ENCODE measurements at places on chromosomes 2 and 18.

DNA sequence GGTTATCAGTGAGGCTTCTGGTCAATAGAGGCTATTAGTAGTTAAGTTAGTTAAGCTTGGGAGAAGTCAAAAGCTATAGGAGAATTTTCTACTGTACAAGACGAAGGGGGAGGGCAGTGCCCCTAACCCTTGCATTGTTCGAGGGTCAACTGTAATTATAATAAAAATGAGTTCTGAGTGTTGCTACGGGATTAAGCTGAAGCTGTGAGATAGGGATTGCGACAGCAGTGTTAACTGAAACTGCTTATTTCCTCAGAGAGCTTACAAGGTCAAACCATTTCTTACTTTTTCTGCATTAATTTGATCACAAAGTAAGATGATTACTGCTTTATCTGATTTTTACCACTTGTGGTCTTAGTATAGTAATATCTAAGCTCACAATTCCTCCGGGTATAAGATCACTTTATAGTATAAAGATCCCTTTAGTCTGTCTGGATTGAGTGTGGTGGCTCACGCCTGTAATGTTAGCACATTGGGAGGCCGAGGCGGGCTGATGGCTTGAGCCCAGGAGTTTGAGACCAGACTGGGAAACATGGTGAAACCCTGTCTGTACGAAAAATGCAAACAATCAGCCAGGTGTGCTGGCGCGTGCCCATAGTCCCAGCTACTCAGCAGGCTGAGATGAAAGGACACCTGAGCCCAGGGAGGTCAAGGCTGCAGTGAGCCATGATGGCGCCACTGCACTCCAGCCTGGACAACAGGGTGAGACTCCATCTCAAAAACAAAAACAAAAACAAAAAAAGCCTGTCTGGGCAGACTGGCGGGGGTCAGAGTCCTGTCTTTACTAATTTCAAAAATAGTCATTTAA is 119.5 kb upstream of the TLK1 start:
- no peak for DNase-seq

DNA sequence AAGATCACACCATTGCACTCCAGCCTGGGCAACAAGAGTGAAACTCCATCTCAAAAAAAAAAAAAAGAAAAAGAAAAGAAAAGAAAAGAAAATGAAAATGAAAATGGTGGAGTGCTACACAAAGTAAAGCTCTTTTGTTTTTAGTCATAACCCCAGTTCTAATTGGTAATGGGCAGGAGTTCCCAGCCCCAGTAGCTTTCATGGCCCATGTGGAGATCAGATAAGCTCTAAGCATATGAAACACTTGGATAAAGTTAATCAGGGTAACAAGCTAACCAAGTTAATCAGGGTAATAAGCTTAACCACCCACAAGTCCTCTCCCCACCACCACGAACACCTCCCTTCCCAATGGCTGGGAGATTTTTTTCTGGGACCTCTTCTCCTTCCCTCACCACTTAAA is 240.8 kb downstream of the BCL11A start:
- DNase-seq: no peak

DNA sequence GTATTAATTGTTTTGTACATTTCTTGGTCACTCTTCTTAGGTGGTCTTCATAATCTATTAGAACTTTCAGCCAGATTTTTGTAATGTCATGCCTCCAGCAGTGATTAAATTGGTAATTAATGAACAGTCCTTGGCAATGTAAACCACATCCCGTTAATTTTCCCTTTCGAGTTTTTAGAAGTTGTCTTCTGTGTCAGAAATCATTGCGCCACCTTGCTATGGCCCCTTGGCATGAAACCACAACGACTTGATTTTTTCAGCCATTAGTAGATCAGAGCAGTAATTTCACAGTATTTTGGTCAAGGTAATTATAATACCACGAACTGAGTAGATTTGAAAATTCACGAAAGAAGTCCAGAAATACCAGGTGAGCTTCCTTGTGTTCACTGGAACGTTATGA is 86.0 kb upstream of the OTX1 start:
- no peak for DNase-seq

GRCh38 chr2:120736202-120736623 is 545 bp downstream of the GLI2 start:
- DNase-seq: peak; percentile 7

- DNase-seq: no peak
These were observed 94.6 kb upstream of the LGALSL start for GRCh38 chr2:64359171-64359891.

- no peak for DNase-seq
These were observed 313.4 kb upstream of the ID2 start for GRCh38 chr2:8368463-8368862.

- DNase-seq: no peak
These were observed 201.0 kb downstream of the GLI2 start for GRCh38 chr2:120936476-120937334.

DNA sequence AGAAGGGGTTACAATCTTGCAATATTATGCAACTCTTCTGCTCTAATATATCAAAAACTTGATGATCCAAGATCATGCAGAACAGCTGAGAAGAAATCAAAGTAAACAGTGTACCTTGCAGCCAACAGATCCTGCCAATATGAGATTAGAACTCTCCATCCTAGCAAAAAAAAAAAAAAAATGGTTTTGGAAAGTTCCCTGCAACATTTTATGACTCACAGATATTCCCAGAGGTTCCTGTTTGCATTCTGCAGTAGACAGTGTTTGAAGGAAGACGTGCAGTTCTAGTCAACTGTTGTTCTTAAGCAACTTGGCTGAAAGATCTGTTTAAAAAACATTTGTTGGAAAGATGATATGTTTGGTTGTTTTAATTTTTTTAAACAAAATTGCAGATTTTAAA is 103.6 kb upstream of the WDR75 start:
- DNase-seq: no peak

DNA sequence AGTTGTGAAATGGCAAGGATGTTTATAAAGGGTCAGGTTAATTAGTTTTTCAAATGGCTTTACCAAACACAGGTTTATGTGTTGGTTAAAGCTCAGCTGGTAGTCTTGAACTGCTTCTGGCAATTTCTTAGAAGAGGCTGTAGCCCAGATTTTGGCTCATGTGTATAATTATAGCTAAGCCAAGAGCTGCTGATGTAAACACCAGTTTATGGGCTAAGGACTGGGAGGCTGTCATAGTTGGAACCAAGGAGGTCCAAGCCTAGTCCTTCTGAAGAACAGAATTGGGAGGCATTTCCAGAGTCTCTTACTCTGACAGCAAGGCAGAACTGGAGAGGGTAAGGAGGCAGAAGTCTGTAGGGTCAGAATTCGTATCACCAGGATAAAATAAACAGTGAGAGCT is 25.4 kb downstream of the UBE2E3 start:
- no peak for DNase-seq

DNA sequence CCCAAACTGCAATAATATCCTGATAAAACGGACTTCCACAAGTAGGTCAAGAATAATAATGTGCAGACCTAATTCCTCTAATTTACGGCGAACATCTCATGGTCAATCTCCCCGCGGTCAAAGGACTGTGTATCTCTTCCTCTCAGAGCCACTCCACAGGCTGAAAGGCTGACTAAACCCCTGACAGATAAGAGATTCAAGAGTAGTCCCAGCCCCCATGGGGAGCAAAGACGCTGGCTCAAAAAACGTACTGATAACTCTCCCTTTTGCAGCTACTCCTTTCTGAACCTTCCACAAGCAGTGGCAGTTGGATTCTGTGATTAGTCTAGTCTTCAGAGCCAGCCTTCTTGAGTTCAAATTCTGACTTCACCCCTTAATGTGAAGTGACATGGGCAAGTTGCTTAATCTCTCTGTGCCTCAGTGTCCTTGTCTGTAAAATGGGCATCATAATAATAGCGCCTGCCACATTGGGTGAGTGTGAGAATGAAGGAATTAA is 19.7 kb upstream of the IL18R1 start:
- DNase-seq: no peak

- no peak for DNase-seq
These were observed 19.5 kb downstream of the NXPH2 start for GRCh38 chr2:138760676-138761075.

DNA sequence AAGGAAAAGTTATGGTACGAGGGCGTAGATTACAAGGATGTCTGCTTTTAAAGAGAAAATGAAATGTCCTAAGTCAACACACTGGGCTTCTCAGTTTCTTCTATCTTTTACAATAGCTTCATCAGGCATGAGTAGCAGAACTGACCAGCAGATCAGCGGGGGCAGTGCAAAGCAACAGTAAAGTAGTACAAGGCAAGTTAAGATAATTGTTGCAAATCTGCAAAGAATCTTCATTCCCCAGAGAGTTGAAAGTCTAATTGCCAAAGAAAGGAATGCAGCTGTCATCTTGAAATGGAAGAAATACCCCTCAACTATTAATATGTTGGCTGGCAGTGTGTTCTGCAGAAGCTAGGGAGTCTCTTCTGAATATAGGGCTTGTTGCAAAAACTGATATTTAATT is 60.2 kb upstream of the SLC39A10 start:
- DNase-seq: no peak

- no peak for DNase-seq
These were observed 107.3 kb downstream of the DTNB start for GRCh38 chr2:25566094-25566493.

DNA sequence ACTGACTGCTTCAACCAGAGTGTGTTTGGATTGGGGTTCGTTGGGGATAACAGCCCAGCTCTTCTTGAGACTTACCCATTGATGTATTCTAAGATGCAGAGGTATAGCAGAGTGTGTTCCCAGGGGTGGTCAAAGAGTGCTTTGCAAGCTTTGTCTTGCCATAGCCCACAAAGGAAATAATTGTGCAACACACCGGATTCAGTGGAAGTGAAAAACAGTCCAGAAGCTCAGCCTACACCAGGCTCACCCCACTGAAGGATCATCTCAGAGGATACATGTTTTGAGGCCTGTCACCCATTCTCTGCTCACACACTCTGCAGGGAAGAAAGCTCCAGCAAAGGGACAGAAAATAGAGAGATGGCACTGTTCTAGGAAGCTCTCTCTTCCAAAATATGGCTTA is 9.6 kb downstream of the CACNB4 start:
- DNase-seq: no peak

GRCh38 chr2:28447943-28448792 is 47.7 kb upstream of the PLB1 start:
- peak; percentile 43 for DNase-seq
